CMK (cell line): ENCODE measurements at places on chromosomes 3 and 15.

DNA sequence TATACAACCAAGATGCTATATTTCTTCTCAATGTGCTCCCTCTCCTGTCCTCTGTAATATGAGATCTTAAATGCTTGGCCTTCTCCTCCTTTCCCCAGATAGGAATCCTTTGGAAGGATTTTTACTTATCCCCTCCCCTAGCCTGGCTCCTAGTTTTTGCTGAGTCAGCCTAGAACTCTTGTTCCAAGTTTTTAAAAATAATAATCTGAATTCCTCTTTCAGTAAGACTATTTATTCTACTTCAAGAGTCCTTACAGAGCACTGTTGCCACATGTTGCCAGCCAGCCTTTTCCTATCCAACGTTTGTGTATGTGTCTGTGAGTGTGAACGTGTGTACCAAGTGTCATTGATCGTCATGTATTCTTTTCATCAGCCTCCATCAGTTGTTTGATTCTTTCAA, 11.0 kb upstream of the KCNMB2 start:
- DNase-seq: no peak

DNA sequence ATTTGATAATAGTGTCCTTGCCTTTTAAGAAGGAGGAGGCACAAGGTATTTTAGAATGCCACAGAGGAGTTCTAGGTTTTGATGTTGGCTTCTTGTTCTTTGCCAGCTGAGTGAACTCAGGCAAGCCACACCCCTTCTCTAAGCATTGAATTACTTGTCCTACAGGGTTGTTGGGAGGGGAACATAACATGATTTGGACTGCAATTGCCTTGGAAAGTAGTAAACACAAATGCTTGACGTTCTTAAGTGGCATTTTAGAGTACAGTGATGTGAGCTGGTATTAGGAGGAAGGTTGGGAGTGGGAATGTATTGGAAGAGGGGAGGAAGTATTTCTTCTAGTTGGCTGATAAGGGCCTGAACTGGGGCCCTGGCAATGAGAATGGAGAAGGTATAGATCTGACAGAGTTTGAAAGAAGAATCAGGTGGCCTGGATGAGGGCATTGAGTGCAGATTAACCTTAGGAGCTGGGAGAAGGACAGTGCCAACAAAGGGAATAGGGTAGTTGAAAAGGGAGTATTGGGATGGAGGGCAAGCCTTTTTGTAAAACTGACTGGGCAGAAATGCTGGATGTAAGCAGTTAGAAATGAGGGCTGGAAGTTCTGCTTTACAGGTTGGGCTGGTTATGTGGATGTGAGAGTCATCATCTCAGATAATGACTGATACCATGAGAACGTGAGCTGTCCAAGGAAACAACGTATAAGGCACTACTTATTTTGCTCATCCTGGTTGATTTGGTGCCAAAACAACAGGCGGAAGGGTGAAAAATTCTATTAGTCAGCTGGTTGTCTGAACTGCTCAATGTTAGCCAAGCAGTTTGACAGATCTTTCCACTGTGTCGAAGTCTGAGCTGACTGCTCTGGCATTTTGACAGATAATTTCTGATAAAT, 16.7 kb downstream of the KAT2B start:
- DNase-seq: no peak

- no peak for DNase-seq
Measured at GRCh38 chr3:114294940-114295480, 1.2 kb downstream of the TIGIT start.

DNA sequence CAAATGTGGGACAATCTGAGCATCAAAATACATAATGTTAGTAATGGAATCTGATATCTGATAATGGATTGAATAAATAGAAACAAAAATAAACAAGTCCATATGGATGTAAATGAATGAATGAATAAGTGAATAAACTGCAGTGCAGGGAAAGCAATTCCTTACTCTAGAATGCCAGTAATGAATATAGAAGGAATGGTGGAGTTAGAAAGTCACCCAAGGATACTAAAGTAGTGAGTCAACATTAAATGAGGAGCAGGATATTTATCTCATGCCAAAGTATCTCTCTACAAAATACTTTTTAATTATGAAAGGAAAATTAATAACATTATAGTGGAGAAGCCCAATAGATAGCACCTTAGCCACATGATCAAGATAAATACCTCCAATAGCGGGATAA, 300.3 kb downstream of the FEZF2 start:
- no peak for DNase-seq

DNA sequence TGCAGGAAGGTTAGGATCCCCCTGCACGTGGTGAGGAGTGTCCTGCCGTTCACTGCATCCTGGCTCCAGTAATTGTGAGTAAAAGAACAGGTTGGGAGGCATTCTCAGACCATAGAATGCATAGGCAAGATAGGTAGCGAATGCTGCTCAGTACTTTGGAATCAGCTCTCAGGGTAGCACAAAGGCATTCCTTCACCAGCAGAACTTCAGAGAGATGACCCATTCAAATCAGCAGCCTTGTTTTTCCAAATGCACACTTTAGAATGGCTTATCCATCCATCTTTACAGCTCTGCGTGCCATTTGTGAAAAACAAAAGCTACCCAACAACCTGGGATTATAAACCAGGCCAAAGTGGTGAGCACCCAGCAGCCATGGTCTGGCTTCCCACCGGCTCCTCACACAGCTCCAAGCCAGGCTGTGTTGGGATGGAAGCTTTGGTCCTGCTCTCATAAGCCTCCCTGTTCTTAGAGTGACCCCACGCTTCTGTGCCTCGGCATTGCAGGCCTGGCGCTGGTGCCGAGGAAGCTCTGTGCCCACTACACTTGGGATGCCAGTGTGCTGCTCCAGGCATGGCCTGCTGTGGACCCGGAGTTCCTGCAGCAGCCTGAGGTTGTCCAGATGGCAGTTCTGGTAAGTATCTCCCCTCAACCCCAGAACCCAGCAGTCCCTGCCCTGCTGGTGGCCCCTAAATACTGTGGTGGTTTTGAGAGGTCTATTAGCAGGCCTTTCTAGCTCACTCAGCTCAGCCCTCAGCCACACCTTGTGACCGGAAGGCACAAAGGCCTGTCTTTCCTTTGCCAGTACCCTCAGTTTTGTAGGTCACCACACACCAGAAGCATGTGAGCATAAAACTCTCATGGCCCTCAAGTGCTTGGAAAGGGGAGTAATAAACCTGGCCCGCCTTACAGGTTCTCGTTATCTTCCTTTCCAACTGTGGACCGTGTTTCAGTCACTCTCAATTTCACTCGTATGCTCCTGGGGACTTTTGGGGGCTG, 52.9 kb upstream of the LIMD1 start:
- DNase-seq: no peak

GRCh38 chr3:189404797-189405484, 226.2 kb upstream of the TP63 start:
- DNase-seq: no peak

DNA sequence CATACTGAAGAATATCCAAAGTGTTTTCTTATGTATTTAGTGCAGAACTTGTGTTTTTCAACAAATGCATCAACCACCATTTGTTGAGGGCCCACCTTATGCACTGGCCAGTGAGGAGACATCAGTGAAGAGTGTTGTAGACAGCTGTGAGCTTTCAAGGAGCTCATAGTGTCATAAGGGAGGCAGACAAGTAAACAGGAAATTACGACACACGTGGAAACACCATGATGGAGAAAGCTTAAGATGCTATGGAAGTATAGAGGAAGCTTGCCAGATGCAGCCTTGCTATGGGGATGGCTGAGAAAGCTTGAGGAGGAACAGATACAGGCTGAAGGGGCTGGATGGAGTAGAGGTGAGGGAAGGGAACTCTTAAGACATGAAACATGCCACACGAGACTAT, 50.8 kb upstream of the PSMD6 start:
- no peak for DNase-seq

DNA sequence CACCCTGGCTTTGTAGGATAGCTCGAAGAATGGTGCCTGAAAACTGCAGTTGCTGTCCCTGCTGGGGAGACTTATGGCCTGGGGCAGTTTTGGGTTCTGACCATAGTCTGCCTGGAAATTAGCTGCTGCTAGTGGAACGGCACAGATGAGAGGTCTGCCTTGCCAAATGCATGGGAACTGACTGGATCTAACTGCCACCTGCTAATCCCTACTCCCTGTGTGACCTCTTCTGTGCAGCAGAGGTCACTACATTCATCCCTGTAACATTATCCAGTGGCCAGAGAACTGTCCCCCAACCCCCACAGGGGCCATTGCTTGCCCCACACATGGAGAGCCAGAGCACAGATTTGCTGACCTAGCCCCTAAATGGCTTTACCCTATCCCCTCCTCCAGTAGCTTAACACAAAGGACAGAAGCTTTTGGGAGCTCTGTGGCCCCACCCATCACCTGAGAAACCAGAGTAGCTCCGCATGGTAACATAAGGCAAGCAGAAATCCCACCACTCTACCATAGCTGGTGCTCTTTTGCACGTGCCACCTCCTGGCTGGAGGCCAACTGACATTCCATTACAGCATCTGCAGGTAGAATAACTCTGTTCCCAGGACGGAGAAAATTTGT, 840.0 kb downstream of the EPHA3 start:
- DNase-seq: no peak

GRCh38 chr3:99712291-99712954, 74.0 kb downstream of the COL8A1 start:
- DNase-seq: no peak

DNA sequence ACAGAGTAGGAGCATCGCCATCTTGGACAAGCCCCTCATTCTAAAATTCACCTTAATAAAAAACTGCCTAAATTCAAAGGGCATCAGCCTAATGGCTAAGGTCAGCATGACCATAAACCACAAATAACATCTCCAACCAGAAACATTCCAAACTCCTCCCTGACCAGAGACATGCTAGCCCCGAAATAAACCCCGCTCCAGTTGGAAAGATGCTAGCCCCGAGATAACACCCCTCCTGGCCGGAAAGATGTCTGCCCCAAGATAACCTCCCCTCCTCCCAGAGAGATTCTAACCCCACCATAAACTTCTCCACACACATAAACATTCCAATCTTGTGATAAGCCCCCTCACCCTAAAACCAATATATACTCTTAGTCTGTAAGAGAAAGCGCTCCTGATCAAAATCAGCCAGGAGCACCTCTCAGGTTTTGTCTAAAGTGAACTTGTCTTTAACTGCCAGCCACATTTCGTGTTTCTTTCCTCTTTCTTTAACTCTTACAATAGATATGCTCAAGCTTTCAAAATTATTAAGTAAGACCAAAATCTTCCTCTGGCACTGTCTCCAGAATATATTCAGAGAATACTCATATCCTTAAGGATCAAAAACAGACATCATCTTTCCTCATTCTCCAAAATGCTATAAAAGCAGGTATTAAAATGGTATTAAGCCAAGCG, 104.1 kb downstream of the GSK3B start:
- no peak for DNase-seq

DNA sequence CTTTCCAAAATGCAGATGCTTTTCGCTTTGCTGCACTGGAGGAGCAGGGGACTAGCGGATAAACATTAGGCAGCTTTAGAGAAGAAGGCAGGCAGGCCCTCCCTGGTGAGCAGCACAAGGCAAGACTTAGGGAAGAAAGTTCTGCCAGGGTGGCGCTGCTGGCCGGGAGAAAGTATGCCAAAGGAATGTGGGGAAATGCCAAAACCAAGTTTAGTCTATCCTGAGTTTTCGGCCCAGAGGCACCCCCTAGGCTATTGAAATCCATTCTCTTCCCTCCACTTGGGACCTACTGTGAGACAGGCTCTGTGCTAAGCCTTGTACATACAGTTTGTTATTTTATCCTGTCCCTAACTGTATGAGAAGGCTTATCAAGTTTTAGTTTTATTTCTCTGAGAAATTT, 9.2 kb downstream of the SHC4 start:
- DNase-seq: no peak

DNA sequence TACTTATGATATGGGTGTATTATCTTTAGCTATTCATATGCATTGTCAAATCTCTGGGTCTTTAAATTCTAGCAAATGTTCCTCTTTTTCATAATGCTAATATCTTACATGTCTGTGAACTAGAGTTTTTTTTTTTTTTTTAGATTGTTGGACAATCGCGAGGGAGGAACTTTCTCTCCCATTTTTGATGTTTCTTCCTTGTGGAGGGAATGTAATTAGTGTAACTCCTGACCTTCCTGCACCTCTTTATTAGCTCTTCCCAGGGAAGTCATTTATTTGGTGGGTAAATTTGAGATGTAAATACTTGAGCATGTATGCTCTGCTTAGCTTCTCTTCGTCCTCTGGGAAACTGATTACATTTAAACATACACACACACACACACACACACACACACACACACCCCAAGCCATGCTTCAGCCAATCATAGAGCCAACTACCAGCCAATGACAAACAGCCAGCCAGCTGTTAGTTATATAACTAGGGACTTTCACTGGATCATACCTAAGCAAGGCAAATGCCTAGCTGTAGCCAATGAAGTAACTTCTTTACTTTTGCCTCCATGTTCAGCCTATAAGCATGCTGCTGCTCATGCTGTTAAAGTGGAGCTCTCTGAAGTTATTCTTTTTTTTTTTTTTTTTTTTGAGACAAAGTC, 8.3 kb upstream of the USP8 start:
- no peak for DNase-seq

DNA sequence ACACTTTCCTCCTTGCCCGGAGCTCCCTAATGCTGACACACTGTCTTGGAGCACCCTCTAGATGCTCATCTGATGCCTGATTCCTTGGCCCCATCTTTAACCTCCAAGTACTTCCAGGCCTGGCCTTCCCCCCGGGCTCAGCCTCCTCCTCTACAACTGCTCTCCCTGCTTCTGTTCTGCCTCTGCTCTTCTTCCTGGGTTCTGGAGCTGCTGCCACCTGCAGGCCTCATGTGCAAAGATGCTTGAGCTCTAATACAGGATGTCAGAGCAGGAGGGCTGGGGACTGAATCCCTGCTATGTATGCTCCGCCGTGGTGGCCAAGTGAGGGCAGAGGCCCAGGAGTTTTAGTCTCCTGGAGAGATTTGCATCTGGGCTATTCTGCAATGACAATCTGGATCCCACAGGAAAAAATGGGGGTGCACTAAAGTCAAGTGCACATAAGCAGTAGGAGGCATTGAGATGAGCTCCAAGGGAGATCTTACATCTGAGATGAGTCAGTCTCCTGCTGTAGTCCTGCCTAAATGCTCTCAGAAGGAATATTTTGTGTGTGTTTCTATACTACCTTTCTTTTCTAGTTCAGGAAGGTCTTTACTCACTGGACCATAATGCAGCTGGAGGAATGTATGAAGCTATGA, 296.3 kb downstream of the UACA start:
- DNase-seq: no peak

GRCh38 chr3:22862111-22862510, 341.0 kb upstream of the UBE2E2 start:
- no peak for DNase-seq

- DNase-seq: no peak
Measured at GRCh38 chr15:24067733-24068501, 380.8 kb upstream of the NDN start.

- DNase-seq: no peak
Measured at GRCh38 chr15:61243983-61244593, 15.0 kb upstream of the RORA start.

DNA sequence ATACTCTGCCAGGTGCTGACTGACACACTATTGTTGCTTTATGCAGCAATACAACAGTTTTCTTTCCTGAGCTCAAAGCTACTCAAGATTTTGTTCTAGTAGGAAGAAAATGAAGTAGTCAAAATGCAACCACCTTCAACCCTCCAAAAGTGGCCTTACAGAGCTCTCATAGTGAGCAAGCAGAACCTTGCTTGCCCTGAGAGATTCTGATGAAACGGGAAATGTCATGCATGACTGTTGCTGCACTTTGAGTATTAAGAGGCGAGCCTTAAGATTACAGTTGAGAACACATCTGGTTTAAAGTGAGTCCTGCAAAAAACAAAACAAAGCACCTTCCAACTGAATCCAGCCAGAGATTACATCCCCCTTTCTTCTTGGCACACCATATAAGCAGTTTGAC, 29.7 kb downstream of the MINDY4B start:
- DNase-seq: no peak
